Stimulated activated CD4-positive, alpha-beta T cell treated with anti-CD3 and anti-CD28 coated beads, Interleukin-1b, Interleukin-23, amount 100 ng/mL, for 24 hours (primary cell): ENCODE measurements at places on chromosomes 3 and 15.

DNA sequence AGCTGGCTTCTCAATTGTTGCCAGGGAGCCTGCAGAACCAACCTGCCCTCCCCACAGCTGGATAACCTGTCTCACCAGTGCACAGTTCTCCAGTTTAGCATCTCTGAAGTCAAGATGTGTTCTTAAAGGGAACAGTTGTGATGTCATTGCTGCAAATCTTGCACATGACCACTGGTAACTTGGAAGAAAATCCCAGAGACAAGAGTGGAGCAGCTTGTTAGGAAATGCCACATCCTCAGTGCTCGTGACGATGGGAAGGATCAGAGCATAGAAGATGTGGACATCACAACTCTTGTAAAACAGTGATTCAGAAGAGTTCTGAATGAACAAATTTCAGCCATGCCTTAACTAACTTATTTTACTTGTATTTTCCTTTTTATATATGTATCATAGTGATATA is 36.1 kb upstream of the LIMD1 start:
- no peak for DNase-seq

- DNase-seq, result no peak
These were observed 77.3 kb downstream of the CHRNA7 start for GRCh38 chr15:32107477-32108080.

- no peak for DNase-seq
These were observed 47.1 kb upstream of the CTDSPL start for GRCh38 chr3:37814547-37814946.

GRCh38 chr15:42716626-42717025 is 20.3 kb downstream of the CDAN1 start:
- DNase-seq, result no peak

DNA sequence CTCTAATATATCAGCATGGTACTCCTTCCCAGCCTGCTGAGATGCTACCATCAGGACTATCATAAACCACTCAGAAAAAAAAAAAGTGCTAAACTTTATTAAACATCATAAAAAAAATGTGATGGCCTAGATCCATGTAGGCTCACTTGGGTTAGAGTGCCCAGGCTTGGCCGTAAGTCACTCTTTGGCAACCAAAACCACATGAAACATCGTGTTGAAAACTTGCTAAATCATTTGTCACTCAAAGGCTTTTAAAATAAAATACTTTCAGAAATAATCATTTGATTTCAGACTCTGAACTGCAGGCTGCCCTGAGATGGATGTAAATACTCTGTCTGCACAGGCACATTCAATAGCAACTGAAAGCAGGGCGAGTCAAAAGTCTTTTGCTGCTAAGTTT is 78.4 kb upstream of the WNT5A start:
- no peak for DNase-seq

GRCh38 chr3:172112078-172112733 is 72.8 kb downstream of the FNDC3B start:
- DNase-seq, result no peak

DNA sequence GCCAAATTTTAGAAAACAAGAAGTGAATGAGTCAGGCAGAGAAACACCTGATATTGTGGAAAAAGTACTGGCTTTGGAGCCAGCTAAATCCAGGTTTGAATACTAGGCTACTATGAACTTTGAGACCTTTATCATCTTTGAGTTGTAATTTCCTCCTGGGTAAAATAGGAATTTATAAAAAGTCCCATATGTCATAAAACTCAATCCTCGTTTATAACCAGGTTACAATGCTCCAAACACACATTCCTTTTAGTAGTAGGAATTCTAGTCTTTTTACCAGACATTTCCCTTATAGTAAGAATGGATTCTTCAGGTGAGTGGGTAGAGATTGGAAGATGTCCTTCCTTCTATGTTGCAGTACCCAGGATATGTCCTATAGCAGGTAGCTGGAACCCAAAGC is 16.7 kb upstream of the DPH6 start:
- DNase-seq, result no peak

GRCh38 chr3:149015393-149015792 is 24.1 kb downstream of the GYG1 start:
- no peak for DNase-seq

DNA sequence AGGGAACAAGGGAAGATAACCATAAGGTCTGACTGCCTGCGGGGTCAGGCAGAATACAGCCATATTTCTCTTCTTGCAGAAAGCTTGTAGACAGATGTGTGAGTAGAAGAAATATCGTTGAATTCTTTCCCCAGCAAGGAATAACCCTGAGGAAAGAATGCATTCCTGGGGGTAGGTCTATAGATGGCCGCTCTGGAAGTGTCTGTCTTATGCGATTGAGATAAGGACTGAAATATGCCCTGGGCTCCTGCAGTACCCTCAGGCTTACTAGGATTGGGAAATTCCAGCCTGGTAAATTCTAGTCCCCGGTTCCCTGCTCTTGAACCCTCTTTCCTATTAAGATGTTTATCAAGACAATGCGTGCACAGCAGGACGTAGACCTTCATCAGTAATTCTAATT is 15.8 kb upstream of the SST start:
- DNase-seq, result no peak

DNA sequence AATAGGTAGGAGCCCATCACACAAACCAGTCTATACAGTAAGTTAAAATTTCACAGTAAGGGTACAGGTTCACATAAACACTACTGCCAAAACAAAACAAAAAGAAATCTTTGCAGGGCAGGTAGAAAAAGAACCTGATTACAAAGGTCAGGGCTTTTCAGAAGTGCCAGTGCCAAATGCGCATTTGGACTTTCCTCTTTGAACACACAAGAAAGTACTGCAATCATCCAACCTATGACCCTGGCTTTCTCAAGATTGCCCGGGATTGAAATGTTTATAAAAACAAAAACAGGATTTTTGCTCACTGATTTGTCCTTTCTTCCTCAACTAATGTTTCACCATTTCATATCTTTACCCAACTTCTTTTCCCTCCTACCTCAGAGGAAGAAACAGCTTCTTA is 47.4 kb downstream of the CBLB start:
- DNase-seq, result no peak

- DNase-seq, result no peak
These were observed 173.4 kb upstream of the PPP2R3A start for GRCh38 chr3:135792174-135792573.

GRCh38 chr3:102259663-102260062 is 175.2 kb upstream of the ZPLD1 start:
- no peak for DNase-seq

GRCh38 chr15:101502572-101503295 is 13.2 kb upstream of the PCSK6 start:
- no peak for DNase-seq

DNA sequence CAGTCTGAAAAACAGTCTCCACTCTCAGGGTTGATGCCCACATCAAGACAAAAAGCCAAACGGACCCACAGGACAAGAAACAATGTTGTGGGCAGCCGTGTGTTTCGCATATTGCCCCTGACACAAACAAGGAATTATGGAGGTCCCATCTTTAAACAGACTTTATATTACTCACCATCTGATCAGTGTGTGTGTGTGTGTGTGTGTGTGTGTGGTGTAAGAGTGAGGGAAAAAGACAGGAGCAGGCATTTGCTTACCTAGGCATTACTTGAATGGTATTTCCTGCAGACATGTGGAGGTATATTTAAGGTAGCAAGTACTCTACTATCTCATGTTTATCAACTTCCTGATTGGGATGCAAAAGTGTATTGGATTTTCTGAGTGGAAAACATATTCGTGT is 136.3 kb downstream of the TMCO5A start:
- no peak for DNase-seq

DNA sequence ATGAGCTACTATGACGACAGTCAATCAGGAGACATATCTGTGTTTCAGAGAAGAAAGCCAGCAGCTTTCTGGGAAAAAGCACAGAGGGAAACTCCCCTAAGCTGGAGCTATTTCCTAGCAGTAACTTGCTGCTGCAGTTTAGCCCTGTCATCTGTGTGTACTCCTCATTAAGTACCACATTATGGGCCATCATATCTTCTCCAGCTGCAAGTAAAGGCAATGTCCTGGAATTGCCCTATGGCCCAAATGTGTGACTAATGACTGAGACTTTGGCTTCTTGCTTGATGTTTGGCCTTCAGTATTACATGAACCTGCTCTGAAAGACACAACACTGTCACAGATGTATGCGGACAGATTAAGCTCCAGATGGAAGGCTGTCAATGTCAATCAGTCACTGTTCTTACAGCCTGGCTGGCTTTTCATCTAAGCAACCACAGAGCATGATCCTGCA is 190.8 kb downstream of the FHIT start:
- no peak for DNase-seq

DNA sequence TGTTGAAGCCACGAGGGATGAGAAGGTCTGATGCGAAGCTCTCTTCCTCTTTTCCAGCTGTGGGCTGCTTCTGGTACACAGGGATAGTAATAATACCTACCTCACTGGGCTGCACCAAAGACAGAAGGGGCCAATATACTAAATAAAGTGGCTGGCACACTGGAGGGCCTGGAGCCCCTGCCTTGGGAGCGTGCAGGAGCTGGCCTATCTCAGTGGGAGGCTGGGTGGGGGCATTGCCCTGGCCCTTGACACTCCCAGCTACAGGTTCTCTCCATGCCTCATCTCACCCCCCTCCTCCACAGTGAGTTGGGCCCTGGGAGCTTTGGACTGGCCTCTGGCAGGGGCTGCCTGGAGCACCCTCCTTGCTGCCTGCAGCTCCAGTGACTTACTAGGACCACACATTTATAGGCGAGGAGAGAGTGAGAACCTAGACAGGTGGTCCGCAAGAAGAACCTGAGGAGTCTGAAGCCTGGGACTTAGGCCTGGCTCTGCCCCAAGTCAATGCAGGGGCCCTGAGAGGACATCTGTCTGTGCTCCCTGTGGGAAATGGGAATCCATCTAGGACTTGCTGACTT is 1.6 kb downstream of the NOX5 start:
- no peak for DNase-seq

DNA sequence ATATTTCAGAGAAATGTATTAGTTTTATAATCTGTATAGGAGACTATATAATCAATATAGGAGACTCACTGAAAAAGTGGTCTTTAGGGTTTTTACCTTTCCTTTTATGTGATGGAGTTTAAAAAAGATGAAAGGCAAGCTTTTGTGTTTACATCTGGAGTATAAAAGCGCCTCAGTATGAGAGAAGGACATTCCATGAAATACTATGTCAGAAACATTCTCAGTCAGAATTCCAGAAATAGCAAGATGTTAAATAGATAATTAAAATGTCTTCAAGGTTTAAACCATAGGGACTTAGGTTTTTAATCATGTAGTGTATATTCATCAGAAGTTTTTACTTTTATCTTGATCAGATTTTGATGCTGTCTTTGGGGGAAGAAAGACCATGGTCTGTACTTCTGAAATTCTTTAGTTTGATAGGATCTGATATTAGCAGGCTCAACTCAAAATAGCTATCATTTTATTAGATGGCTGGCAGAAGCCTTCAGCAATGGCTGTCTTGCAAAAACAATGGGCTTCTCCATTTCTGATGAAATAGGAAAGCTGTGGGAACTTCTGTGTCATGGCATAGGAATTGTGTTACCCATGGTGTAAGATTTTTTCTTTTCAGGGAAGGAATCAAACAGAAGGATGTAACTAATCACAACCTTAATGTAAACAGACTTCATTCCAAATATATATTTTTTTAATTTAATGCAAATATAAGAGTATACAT is 209.6 kb upstream of the PLSCR5 start:
- DNase-seq, result no peak

DNA sequence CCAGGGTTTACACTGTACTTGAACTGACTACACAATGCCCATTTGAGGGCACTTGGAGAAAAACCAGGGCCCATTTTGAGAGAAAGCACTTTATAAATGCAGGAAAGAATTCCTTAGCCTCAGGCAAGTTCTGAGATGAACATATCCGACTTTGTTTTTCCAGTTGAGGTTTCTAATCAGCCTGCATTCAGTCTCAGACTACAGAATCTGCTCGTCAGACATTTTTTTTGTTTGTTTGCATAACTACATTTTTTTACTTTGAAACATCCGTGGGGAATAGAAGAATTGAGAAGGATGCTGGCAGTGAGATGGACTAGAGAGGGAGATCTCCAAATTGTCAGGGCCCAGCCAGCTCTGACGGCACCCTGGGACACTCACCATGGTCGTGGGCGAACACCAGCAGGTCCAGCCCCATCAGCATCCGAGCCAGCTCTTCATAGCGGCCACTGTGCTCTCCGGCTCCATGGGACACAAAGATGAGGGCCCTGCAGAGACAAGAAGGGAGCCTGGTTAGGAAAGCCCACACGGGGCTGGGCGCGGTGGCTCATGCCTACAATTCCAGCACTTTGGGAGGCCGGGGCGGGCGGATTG is 40.8 kb downstream of the MGLL start:
- DNase-seq, result no peak

- no peak for DNase-seq
These were observed 106.7 kb downstream of the RYK start for GRCh38 chr3:134143828-134144401.

DNA sequence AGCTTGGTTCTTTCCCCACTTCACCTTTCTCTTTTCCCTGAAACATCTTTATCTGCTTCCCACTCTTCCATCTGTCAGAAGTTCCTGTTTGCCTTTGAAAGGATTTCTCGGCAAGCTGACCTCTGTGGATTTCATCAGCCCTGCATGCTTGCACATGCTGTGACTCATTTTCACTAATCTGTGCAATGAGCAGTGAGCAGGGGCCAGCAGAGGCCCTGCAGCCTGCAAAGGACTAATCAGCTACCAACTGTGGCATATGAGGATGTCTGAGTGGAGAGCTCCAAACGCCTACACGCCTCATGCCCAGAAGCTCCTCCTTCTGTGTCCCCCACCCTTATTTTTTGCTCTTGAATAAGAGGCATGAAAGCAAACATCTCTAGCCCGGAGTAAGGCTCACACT is 333.0 kb upstream of the SEMA6D start:
- DNase-seq, result no peak

- no peak for DNase-seq
These were observed 392.3 kb upstream of the ZNF717 start for GRCh38 chr3:76177610-76178009.

DNA sequence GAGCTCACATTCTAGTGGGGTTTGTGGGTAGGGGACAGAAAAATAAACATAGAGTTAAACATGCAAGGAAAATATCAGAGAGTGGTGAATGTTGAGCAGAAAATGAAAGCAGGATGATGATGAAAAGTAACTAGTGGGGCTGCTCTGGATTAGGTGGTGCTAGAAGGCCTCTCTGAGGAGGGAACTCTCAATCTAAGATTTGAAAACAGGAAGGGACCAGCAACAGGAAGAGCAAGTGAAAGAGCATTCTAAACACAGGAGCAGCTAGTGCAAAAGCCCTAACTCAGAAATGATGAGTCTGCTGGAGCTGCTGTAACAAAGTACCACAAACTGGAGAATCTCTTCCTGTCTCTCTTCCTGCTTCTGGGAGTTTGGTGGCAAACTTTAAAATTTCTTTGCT is 468.6 kb upstream of the AGTR1 start:
- DNase-seq, result no peak

GRCh38 chr15:78682004-78682651 is 41.1 kb upstream of the CHRNB4 start:
- DNase-seq, result no peak

- no peak for DNase-seq
These were observed 213.4 kb upstream of the SLC2A2 start for GRCh38 chr3:171239757-171240503.

DNA sequence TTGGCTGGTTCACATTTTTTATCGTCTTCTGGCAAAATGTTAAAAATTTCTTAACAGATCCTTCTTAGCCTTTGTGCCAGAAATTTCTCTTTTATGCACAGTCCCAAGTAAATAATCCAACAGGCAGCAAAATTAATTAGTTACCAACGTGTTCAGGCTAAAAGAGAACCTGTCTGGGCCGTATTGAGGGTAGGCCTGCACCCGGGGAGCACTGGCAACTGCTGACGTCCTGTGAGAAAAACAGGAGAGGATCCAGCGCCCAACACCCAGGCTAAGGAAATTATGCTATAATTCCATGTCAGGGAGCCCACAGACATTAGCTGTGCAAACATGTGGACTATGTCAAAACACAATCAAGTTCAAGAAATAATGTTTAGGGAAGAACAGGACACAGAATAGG is 30.7 kb upstream of the CSTA start:
- DNase-seq, result no peak
